ENCODE measurements at places on chromosomes 5 and 9. TPM values are rescaled to one million over a fixed set of nuclear protein-coding genes. Genes with fewer than 3 reads are reported as not detected.
A peak's percentile ranks its signal among the peaks of the same experiment; 100 is the strongest.

Gene PIP5KL1
- total RNA-seq, result 0.85 TPM

GRCh38 chr5:10827571-10827970 is 66.5 kb upstream of the DAP start:
- no peak for DNase-seq

DNA sequence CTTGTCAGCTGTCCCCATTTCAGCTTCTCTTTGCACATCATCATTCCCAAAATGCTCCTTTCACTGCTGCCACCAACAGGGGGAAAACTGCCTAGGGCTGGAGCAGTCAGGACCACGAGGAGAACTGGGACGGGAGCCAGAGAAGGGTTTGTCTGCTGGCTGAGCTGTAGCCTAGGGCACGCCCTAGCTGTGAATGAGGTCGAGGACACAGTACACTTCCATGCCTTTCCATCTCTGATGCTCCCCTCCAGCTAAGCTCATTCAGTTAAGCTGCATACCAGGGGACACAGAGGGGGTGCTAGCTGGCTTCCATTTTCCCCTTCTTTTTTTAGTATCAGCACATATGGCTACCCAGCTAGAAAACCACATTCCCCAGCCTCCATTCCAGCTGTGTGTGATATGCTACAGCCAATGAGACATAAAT is 64.7 kb downstream of the STK10 start:
- DNase-seq, result peak; percentile 66

DNA sequence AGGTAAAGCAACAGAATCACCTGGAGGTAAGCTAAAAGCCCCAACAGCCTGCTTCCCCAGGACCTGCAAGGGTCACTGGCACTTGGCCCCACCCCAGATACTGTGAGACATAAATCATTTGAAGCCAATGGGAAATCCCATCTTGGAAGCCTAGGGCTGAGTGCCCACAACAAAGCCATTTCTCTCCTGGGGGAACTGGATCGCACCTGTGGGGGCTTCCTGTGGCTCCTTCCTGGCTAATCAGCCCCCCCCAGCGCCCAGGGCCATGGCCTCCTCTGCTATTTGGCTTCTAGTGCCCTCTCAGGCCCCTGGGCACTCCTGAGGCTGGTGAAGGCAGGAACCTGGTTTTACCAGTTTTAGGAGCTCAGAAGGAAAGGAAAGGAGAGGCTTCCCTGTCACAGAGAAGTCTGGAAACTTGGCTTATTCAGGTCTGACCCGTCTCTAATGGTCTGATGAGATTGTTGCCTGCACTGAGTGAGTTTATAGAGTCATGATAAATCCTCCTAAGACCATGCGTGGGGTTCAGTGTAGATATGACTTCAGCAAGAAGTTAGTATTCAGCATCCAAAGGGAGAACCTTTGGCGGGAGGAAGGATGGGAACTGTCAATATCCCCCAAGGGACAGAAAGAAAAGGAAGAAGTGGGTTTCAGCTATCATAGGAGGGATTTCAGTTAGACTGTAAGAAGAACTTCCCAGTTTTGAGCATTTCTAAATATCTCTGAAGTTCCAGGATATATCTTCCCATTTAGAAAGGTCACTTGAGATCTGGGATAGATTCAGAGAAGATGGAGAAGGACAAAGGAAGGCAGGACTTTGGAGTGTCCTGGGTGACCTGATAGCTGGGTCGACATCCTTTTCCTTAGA is 1.2 kb downstream of the KCNMB1 start:
- DNase-seq, result no peak

DNA sequence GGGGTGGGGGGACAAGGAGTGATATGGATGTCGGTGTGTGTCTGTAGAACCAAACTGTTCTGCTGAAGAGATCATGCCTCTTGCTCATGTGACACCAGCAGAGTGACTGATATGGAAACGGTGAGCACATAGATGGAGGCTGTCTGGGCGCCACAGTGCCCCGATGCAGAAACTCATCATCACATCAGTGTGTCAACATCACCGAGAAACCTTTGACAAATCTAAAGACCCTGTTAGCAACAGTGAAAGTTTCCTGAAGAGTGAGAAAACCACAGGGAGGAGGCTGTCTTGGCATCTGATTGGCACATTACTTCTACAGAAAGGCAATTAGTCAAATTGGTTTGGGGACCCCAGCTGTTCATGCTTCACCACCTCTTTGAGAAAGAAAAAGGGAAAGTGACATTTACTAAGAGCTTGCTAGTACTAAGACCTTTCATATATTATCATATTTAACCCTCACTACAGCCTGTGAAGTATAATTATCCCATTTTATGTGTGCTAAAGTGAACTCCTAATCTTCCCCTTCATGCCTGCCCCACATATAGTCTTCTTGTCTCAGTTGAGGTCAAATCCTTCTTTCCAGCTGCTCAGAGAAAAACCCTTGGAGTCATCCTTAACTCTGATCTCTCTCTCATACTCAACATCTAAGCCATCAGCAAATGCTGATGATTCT is 25.6 kb downstream of the CSF2 start:
- no peak for DNase-seq

- DNase-seq, result peak; percentile 58
Observed at GRCh38 chr5:73605223-73606087, 20.5 kb upstream of the ARHGEF28 start.

GRCh38 chr9:112112519-112112918 is 62.6 kb downstream of the SUSD1 start:
- peak; percentile 4 for DNase-seq

GRCh38 chr9:20319641-20320337 is 302.5 kb downstream of the MLLT3 start:
- DNase-seq, result no peak

- no peak for DNase-seq
Observed at GRCh38 chr5:120682851-120683250, 218.8 kb downstream of the PRR16 start.

GRCh38 chr5:82142217-82142841 is 135.8 kb downstream of the RPS23 start:
- no peak for DNase-seq

DNA sequence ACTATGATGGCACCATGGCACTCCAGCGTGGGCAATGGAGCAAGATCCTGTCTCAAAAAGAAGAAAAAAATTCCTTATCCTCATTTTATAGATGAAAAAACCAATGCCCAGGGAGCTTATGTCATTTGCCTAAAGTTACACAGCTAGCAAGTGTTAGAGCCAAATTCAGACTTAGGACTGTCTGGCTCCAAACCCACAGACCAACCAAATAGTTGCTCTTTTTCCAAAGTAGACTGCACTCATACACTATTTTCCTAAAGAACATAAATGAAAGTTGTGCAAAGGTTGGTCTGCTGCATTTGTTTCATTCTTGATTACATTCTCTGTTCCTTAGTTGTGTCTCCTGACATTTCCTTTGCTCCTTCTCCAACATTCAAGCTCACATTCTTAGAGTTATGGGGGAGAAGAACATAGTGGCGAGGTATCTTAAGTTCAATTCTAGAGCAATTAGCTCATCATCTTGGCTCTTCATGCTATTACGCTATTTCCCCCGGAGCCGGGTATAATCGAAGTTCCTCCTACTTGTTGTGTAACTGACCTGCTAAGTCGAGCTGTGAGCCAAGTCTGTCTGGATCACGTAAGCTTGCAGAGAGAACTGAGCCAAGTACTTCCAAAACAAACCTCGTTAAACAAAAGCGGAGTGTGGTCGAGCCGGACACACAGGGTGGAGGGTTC is 138.3 kb downstream of the RFK start:
- DNase-seq, result peak; percentile 23

GRCh38 chr9:5278486-5278885 is 26.0 kb downstream of the RLN2 start:
- no peak for DNase-seq
